ENCODE measurements at places on chromosomes 12 and 14.

DNA sequence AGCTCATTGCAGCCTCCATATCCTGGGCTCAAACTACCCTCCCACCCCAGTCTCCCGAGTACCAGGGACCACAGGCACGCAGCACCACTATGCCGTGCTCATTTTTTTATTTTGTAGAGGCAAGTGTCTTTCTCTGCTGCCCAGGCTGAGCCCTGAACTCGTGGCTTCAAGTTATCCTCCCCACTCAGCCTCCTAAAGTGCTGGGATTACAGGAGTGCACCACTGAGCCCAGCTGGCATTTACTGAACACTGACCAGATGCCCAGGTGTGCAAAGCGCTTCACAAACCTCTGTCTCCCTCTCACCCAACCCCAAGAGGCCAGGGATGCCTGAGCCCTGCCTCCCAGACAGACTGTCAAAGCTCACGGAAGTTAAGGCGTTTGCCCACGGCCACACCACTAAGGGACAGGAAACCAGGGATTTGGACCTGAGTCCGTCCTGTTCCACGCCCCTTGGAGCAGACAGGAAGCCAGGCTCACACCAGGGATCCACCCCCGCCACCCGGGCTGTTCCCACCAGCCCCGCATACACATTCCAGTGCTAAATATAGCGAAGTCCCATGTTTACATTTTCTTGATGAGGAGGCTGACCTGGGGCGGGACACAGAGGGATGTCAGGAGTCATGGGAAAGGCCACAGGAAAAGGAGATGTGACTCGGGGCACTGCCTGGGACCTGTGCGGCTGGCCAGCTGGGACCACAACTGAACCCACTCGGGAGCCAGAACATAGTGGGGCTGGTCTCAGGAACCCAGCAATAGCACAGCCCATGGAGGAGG lies 51.2 kb downstream of the TESC start:
- no peak for DNase-seq

- DNase-seq: no peak
Observed at GRCh38 chr14:90788031-90788430, 28.2 kb downstream of the TTC7B start.

DNA sequence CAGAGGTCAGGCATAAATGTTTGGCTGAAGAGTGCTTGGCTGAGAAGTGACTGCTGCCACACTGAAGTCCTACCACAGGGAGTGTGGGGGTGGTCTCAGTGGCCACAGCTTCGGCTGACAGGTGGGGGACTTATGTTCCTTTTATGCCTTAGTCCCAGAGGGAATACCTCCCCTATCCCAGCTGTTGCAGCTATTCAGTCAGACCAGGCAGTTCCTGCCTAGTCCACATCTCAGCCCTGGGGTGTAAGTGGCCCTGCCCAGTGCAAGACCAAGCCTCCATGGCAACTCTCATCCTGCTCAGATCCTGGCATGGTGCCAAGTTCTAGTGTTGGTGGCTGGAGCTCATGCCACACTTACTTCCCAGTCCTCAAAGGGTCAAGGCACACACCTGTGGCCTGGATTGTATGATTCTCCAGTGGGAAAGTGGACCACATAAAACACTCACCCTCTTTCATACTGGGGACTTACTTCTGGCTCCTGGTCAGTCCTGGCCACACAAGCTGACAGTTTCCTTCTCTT lies 161.3 kb upstream of the CAND1 start:
- no peak for DNase-seq

- no peak for DNase-seq
Observed at GRCh38 chr12:121806546-121807423, 3.0 kb downstream of the SETD1B start.

GRCh38 chr12:107759410-107759809 lies 1.5 kb downstream of the PRDM4 start:
- DNase-seq: peak; percentile 17

- no peak for DNase-seq
Observed at GRCh38 chr12:48907245-48907644, 18.0 kb downstream of the FKBP11 start.

DNA sequence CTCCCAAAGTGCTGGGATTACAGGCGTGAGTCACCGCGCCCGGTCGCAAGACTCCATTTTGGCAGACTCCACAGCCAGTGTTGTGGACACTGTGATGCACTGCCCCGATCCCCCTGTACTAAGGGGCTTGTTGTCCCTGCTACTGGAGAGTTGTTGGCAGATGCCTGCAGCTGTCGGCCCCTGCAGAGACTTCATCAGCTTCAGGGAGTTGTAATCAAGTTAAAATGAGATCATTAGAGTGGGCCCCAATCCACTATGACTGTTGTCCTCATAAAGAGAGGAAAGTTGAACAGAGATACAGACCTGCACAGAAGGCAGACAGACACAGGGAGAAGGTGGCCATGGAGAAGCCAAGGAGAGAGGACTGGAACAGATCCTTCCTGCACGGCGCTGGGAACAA lies 23.7 kb upstream of the TUBA1A start:
- no peak for DNase-seq

DNA sequence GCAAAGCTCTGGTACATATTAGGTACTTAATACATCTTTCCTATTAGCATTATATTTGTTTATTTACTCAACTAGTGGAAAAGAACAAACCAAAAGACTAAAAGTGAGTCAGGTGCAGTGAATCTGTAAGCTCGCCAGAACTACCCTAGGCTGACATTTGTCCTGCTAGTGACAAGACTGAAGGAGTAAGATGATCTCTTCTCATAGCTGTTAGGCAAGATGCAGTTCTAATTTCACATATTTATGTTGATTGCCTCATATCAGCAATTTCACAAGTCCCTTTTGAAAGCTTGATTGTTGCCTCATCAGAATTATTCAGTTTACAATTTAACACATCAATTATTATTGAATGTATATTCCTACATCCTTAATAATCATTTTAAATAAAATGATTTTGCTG lies 293.0 kb upstream of the NAV3 start:
- no peak for DNase-seq

GRCh38 chr12:27464220-27464554 lies 17.7 kb downstream of the SMCO2 start:
- DNase-seq: no peak

DNA sequence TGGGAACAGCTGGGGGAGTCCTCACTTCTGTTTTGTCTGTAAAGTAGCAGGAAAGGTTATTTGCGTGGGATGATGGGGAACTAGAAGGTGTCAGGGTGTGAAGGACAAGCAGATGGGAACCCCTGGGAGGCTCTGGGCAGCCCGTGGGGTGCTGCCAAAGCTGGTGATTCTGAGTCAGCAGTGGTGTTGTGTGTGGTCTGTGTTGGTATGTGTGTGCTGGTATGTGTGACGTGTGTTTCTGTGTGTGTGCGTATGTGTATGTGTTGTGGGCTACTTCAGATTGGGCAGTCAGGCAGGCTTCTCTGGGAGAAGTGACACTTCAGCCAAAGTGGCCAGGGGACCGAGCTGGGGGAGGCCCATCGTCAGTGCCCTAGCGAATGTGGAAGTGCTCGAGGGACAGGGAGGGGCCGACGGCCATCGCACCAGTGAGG lies 15.3 kb upstream of the BDKRB2 start:
- no peak for DNase-seq

- DNase-seq: no peak
Observed at GRCh38 chr12:92676710-92677109, 26.1 kb upstream of the PLEKHG7 start.

- no peak for DNase-seq
Observed at GRCh38 chr14:77478796-77479195, 19.8 kb downstream of the ISM2 start.

- DNase-seq: no peak
Observed at GRCh38 chr14:61625165-61625564, 70.1 kb upstream of the HIF1A start.

GRCh38 chr12:132411457-132411856 lies 78.5 kb upstream of the FBRSL1 start:
- no peak for DNase-seq

DNA sequence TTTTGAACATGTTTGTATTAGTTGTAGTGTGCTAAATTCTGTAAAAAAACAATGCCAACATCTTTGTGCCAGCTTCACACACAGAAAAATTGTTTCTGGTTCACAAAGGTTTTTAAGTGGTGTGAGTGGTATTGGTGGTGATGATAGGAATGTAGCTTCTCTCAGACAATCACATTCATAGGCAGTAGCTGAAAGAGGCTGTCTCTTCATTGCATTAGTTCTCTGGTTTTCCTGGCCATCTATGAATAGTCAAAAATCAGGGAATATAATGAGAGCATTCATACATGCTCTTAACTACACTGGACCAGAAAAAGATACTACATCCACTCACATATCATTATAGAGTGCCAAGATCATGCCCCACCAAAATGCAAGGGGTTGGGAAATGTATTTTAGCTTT lies 433.5 kb downstream of the FLRT2 start:
- DNase-seq: no peak

DNA sequence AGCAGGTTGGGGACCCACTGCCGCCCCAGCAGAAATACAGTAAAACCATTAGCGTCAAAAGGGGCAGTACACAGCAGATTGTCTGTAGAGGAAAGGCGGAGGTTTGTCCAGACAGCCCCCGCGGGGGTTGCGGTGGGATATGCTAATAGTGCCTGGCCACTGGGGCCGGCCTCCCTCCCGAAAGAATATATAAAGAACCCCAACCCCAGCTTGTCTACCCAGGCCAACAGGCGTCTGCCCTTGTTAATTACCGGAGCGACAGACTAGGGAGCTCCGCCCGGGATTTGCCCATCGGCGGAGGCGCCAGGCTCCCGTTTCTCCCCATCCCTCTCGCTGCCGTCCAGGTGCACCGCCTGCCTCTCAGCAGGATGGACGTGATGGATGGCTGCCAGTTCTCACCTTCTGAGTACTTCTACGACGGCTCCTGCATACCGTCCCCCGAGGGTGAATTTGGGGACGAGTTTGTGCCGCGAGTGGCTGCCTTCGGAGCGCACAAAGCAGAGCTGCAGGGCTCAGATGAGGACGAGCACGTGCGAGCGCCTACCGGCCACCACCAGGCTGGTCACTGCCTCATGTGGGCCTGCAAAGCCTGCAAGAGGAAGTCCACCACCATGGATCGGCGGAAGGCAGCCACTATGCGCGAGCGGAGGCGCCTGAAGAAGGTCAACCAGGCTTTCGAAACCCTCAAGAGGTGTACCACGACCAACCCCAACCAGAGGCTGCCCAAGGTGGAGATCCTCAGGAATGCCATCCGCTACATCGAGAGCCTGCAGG lies at the start of gene MYF5:
Gene MYF5 (plus strand): TSS at position 217 of the 774 bp plus-strand sequence. CDS start 152 bp downstream, at position 369.
- DNase-seq: no peak

DNA sequence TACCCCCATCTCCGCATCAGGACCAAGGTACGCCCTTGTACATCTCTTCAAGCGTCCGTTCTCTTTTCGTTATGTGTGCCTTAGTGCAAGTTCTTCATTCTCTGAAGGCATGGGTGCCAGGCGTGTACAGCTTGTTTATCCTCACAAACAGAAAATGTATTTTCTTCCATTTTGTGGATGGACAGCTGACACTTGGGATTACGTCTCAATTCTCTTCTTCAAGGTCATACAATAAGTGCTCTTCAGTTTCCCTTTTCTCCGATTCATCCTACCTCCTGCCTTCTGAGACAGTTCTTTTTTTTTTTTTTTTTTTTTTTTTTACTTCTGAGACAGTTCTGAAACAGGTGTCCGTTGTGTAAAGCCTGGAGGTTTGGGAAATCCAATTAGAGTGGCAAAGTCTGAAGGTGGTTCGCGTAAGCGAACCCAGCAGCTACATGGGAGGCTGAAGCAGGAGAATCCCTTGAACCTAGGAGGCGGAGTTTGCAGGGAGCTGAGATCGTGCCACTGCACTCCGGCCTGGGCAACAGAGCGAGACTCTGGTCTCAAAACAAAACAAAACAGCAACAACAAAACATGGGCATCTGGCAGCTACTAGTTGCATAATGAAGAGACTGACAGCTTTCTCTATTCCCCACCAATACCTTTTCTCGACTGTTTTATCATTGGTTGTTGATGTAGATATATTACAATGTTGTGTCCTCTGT lies 734 bp downstream of the COX6A1 start:
- DNase-seq: no peak

GRCh38 chr12:66367015-66367667 lies 64.8 kb downstream of the HELB start:
- DNase-seq: no peak

DNA sequence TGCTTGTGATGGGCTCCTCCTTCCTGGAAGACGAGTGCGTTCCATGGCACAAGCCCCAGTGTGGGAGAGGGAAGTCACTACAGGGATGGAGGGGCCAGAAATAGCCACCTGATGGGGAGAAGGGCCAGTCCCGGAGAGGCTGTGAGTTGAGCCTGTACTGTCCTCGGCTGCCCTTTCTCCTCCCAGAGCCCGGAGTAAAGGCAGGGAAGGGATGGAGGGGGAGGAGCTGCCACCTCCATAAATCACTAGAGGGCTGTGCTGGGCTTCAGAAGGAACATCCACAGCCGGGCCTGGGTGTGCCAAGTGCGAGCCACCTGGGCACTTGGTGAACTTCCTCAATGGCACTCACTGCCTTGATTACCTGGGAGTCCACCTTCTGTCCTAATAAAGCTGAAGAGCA lies 110.1 kb downstream of the RBM19 start:
- no peak for DNase-seq

DNA sequence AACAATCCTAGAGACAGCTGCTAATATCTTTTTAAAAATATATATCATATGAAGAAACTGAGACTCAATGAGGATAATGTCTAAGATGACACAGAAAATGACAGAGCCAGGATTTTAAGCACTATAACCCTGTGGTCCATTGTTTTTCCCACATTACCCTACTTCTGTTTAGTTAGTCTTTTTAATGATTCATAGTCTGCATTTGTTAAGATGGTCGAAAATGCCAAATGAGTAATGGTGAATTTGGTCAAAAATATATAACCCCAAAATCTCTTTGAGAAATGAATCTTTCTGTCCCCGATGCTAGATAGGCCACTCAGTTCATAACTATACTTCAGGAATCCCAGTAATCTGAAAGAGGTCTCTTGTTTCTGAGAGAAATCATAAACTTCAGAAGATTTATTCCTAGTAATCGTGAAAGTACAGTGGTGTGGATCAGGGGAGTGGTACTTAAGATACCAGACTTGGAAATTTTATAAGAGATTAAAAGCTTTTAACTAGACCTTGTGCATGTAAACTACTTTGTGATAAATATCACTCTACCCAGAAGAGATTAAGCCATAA lies 10.8 kb downstream of the RTRAF start:
- DNase-seq: no peak

GRCh38 chr14:31487886-31488285 lies at the start of gene GPR33:
Gene GPR33, minus strand, starts transcription at chr14:31488039. Its CDS starts 4,074 bp downstream, at chr14:31483965.
- no peak for DNase-seq

DNA sequence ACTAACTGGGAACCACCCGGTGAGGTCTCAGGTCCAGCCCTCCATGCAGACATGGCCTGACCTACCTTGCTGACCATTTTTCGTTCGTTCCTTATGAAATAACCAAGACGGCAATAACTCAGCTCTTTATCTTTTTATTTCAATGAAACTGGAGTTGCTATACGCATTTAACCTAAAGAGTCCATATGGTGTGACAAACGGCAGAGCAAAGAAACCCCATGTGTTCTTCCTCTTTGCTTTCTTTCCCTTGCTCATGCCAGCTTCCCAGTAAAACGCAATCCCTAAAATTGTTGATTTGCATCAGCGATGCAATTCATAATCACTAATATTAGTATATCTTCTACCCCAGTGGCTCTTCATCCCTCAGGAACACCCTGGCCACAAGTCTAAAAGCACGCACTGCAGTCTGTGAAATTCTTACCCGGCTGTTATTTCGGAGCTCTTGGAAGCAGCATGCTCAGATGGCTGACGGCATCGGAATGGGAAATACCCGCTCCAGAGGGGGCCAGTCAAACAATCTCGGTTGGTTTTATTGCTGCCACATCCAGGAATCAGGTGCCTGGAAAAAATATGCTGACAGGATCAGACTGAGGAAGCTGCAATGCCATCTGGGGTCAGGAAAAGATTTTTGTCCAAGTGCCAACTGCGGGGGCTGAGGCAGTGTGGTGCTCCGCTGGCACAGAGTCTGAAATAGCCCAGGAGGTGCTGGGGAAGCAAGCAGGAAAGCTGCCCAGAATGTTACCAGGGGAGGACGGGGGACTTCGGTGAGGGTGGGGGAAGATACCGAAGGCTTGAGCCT lies 28.2 kb upstream of the KCNA1 start:
- DNase-seq: no peak
